ENCODE measurements at places on chromosomes 2 and 18.

- no peak for DNase-seq
Measured at GRCh38 chr2:60285626-60286316, 267.7 kb downstream of the BCL11A start.

GRCh38 chr2:226644399-226644865 is 155.2 kb downstream of the IRS1 start:
- no peak for DNase-seq

DNA sequence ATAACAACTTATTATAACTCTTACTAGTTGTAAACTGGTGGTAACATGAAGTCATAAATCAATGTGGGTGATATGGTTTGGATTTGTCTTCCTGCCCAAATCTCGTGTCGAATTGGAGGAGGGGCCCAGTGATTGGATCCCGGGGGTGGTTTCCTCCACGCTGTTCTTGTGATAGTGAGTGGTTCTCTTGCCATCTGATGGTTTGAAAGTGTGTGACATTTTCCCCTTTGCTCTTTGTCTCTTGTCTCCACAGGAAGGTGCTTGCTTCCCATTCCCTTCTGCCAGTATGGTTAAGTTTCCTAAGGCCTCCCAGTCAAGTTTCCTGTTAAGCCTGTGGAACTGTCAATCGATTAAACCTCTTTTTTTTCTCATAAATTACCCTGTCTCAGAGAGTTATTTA is 321.6 kb downstream of the DSEL start:
- DNase-seq, result no peak

GRCh38 chr18:21444465-21445212 is 155.9 kb downstream of the ESCO1 start:
- no peak for DNase-seq

- DNase-seq, result no peak
Measured at GRCh38 chr18:1663879-1664705, 759.4 kb downstream of the ADCYAP1 start.

DNA sequence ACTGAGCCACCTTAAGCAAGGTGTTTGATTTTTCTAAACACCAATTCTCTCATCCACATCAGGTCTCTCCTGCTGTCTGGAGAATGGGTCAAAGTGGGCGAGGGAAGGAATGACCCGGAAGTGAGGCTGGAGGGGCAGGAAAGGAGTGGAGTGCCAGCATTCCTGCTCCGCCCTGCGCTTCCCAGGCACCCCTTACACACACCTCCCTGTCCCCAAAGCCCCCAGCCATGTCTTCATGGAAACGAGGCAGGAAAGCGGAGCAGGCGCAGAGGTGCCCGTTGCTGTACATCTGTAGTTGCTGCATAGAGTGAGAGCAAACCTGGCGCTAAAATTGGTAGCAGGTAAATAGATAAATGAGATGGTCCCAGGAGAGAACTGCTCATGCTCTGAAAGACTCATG is 27.2 kb upstream of the NT5DC4 start:
- DNase-seq, result no peak

GRCh38 chr2:66377832-66378231 is 57.1 kb upstream of the MEIS1 start:
- no peak for DNase-seq

DNA sequence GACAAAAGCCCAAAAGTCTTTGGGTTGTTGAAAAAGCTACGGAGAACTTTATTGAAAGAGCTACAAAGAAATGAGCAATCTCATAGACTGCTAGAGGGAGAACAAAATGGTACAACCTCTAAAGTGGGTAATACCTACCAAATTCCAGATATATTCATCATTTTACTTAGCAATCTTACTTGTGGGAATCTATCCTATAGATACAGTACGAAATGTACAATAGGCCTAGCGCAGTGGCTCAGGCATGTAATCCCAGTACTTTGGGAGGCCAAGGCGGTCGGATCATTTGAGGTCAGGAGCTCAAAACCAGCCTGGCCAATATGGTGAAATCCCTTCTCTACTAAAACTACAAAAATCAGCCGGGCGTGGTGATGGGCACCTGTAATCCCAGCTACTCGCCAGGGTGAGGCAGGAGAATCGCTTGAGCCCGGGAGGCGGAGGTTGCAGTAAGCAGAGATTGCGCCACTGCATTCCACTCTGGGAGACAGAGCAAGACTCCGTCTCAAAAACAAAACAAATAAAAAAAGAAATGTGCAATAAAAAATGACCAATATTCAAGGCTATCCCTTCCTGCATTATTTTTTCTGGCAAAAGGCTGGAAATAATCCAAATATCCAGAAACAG is 10.1 kb downstream of the EXOC6B start:
- no peak for DNase-seq

DNA sequence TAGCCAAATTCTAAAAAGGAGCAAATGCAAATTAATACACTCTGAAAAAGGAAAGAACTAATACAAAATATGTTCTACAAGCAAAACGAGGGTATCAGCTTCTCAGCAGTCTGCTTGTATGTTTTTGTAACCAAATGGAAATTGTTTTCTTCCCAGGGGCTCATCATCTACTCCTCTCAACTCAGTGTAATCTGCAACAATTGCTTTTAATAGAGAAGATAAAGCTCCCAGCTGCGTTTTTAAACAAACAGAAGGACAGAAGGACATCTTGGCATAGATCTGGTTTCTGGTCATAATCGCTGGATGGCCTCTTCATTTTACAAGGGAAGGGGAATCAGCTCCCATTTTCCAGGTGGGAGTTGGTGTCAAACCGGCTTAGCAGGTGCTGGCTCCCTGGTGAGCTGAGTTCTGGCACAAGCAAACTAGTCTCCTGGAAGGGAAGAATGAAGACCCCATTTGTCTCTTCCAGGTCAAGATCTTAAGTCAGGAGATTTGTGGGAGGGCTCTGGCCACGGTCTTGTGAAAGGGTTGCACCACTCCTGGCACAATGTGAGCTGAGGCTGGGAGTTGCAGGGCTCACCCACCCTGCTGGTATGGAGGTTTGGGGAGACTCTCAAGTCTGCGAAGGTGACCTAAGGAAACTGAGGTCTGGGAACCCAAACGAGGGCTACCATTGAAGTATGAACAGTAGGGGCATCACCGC is 41.6 kb downstream of the NPPC start:
- DNase-seq, result no peak

DNA sequence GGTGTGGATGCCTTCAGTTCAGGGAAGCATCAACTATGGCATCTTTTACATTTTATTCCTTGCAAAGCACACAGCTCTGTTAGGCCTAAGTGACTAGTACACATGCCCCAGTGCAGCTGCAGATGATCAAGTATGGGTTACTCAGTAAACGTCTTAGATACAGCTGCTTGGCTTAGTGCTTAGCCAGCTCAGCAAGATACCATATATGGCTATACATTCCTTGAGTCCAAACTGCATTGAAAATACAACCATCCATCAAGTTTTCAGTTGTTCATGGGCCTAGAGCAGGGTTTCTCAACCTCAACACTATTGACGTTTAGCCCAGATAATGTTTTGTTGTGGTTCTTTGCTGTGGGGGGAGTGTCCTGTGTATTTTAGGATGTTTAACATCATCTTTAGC is 769.9 kb downstream of the TSN start:
- DNase-seq, result no peak

DNA sequence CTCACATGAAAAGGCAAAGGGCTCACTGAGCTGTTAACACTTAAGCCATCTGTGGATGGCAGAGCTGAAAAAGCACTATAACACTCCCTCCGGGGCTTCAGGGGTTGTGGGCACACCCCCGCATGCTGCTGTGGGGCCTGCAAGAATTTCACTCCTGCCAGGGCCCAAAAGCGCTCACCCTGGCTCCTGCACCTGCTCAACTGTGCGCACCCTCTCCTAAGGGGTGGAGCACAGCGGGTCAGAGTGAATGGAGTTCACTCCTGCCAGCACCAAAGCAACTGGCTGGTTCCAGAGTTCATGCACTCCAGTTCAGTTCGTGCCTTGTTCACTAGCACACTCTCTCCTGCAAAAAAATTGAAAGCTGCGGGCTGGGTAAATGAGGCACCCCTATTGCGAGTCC is 814.2 kb upstream of the SLC39A10 start:
- DNase-seq, result no peak

DNA sequence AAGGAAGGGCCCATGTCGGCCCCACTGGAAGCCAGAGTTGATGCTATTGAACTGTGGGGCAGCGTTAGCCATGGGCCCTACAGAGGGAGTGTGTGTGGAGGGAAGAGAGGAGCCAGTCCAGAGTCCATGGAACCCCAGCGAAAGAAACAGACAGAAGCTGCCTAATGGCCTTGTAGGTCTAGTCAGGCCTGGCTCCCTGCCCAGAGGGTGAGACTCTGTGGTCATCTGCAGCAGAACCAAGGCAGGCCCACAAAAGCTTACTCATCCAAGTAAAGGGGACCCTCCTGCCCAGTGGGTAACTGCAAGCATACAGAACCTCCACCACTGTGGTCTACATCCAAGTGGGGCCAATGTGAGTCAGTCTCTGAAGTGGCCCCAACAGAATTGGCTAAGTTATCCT is 439.8 kb downstream of the TGIF1 start:
- DNase-seq, result no peak

DNA sequence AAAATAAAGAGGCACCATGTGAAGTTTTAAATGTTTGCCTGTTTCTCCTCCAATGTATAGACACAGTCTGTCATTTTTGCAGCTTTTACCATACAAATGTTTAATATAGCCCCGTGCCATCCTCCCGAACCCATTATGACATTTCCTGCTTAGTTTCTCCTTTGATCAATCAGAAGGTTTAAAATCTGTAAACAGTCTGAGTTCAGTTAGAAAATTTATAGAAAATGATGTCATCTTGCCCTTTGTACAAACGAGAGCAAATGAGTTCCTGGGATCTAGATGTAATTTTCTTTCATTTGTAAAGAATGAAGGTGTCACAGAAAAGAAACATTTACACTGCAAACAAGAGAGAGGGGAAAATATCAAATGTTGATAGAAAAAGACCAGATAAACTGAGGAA is 62.7 kb upstream of the NFU1 start:
- no peak for DNase-seq

GRCh38 chr18:48452861-48453323 is 43.7 kb upstream of the ZBTB7C start:
- no peak for DNase-seq

- DNase-seq, result no peak
Measured at GRCh38 chr2:27832396-27832795, 57.8 kb downstream of the RBKS start.

GRCh38 chr2:195450552-195451113 is 206.4 kb upstream of the SLC39A10 start:
- no peak for DNase-seq

- DNase-seq, result no peak
Measured at GRCh38 chr2:51720826-51721225, 688.9 kb upstream of the NRXN1 start.

GRCh38 chr2:134408386-134408785 is 154.5 kb downstream of the MGAT5 start:
- no peak for DNase-seq

DNA sequence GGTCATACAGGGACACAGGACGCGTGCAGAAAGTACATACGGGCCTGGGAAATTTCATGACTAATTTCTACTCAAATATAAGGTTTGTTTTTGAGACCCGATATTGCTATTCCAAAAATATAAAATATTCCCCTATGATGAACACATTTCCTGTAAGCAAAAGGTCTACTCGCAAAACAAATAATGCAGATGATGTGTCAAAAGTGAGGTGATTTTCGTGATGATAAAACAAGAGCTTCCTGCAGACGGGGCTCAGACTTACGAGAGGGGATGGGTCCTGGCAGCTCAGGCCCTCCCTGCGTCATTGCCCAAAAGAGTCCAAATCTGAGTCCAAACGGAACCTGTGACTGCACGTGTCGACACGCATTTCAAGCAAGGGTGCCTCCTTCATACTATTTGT is 62.7 kb downstream of the MBP start:
- no peak for DNase-seq

DNA sequence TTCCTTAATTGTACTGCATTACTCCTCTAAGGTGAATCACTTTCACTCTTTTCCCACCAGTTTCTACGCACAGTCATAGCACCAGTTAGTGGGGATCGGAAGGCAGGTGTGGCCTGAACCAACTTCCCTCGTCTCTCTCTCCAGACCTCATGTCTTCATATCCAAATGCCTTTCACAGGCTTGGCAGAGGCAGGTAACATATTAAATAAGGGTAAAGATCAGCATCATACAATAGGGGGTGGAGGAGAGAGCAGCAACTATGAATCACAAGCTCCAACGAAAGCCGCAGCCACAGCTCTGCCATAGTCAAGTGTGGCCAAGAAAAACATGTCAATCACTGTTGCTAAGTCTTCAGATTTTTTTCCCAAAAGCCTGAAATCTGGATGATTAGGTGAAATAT is 40.3 kb downstream of the AP1S3 start:
- DNase-seq, result no peak

GRCh38 chr18:13239171-13239956 is 20.8 kb downstream of the LDLRAD4 start:
- no peak for DNase-seq

DNA sequence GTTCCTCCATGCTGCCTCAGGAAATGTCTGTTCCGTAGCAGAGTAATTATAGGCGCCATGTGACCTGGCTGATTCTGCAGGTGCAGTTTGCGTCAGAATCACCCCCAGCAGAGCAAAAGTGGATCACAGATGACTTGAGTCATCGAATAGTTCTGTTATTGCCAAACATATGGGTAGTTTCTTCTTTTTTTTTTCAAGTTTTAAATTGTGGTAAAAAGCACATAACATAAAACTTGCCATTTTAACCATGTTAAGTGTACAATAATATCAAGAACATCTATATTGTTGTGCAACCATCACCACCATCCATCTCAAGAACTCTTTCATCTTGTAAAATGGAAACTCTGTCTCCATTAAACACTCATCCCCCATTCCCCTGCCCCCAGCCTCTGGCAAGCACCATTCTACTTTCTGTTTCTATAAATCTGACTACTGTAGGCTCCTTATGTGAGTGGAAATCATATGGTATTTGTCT is 177.7 kb upstream of the TWIST2 start:
- DNase-seq, result no peak

GRCh38 chr2:215614296-215614695 is 178.4 kb upstream of the FN1 start:
- DNase-seq, result no peak

GRCh38 chr18:830315-830901 is 18.4 kb upstream of the YES1 start:
- DNase-seq, result no peak

DNA sequence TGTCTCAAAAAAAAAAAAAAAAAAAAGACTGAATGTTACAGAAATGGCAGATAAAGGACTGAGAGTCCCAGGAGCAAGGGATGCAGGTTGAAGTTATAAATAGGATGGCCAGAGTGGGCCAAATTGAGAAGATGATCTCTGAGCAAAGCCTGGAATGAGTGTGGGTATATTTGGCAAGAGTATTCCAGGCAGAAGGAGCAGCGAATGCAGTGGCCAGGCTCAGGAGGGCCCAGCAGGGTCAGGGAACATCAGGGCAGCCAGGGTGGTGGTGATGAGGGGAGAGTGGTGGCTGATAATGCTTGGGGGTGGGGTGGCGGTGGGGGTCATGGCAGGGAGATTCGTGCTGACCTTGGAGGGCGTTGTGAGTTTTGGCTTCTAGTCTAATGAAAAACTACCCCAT is 141.3 kb upstream of the AGAP1 start:
- no peak for DNase-seq

DNA sequence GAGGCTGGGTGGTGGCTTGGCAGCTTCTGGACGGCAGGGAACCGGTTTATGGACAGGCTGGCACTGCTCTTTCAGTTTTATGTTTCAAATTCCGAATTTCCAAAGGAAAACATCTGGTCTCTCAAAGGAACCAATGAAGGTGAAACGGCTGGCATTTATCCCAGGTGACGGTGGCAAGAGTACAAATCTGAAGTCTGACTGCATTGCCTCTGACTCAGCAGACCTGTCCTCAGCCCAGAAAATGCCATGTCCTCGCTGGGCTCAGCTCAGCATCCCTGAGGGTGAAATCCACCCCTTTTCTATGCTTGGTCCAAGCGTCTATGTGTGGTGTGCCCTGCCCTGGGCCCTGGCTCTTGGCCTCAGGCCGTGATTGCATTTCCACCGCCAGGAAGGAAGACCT is 38.1 kb downstream of the NAPG start:
- DNase-seq, result no peak

All from vagina (tissue), 2 donors.